Stimulated activated CD4-positive, alpha-beta T cell treated with anti-CD3 and anti-CD28 coated beads, Interleukin-15, amount 100 ng/mL, for 1 hour (primary cell): ENCODE measurements at places on chromosomes 7 and 10.

DNA sequence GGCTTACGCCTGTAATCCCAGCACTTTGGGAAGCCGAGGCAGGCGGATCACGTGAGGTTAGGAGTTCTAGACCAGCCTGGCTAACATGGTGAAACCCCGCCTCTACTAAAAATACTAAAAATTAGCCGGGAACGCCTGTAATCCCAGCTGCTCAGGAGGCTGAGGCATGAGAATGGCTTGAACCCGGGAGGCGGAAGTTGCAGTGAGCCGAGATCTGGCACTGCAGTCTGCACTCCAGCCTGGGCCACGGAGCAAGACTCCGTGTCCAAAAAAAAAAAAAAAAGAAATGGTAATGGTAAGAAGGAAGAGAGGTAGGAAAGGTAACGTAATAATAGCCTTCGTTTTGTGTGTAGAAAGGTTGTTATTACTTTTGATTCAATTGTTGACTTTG, 1.2 kb downstream of the HSPA14 start:
- DNase-seq = no peak

- peak; percentile 28 for DNase-seq
Measured at GRCh38 chr10:11164803-11165590, 147.3 kb downstream of the CELF2 start.

GRCh38 chr10:95758351-95759025, 2.5 kb downstream of the ENTPD1 start:
- DNase-seq = no peak

- no peak for DNase-seq
Measured at GRCh38 chr10:94217411-94217810, 145.3 kb downstream of the NOC3L start.

- no peak for DNase-seq
Measured at GRCh38 chr10:52420656-52421055, 106.6 kb downstream of the DKK1 start.

GRCh38 chr10:132104471-132105301, 38.9 kb downstream of the JAKMIP3 start:
- DNase-seq = no peak

DNA sequence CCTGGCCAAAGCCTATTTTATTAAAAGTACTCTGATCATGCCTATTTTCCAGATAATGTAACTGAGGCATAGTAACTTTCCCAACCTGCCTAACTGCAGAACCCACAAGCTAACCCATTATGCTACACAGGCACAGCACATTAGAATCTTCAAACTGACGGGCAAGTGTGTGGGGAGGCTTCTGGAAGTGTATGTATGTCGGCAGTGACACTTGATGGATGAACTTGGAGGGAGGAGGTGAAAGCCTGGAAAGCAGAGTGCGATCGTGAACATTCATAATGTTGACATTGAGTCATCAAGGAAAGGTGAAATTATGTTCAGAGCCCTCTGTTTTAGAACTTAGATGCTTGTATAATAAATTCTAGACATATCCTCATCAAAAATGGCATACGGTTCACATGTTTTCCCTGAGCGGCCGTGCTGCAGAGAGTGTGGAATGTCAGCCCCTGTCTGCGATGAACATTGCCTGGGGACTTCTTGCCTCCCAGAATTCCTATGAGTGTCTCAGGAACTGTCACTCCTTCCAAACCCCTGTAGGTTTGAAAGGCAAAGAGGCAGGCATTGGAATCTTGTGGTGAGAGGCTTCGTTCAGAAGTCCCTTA, 102.4 kb downstream of the SLIT1 start:
- no peak for DNase-seq

DNA sequence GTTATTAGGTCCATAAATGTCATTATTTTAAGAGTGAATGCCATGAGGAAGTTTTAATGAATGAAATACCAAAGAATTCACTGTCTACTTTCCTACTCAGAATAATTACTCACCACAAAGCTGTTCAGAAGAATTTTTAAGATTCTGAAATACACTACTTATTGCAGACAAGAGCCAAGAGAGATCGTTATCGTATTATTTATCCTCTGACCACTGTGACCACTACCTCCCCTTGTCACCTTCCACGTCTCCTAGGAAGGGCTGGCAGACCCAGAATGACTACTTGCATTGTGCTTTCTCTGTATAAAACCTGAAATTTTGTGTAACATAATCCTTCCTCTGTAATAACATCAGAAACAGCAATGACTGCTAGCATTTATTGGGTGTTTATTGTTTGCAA, 81.9 kb downstream of the ABCB5 start:
- DNase-seq = no peak

- DNase-seq = no peak
Measured at GRCh38 chr10:131949041-131949862, 32.5 kb downstream of the BNIP3 start.

DNA sequence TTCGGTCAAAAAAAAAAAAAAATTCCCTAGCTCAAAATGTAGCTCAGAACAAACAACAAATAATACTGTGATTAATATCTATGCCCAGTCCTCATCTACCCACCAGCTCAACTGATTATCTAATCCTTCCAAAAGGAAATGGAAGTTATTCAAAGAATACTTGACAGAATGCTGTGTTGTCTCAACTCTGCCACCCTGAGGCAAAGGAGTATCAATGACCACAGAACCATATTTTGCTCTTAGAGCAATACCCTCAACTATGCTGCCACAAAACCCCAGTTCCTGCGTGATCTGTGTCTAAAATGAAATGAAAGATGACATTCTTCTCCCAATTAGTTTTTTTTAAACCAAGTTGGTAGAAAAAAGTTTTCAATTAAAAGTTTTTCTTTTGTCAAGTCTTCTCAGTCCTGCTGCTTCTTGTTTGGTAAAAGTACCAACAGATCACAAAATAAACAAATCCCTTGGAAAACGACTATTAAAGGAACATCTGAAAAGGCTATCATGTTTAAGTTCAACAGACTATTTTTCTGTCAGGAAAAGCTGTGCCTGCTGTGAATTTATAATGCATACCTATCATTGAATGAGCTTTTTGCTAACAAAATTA, 21.6 kb downstream of the RBM28 start:
- no peak for DNase-seq

GRCh38 chr10:110885932-110886674, 14.4 kb downstream of the PDCD4 start:
- no peak for DNase-seq

DNA sequence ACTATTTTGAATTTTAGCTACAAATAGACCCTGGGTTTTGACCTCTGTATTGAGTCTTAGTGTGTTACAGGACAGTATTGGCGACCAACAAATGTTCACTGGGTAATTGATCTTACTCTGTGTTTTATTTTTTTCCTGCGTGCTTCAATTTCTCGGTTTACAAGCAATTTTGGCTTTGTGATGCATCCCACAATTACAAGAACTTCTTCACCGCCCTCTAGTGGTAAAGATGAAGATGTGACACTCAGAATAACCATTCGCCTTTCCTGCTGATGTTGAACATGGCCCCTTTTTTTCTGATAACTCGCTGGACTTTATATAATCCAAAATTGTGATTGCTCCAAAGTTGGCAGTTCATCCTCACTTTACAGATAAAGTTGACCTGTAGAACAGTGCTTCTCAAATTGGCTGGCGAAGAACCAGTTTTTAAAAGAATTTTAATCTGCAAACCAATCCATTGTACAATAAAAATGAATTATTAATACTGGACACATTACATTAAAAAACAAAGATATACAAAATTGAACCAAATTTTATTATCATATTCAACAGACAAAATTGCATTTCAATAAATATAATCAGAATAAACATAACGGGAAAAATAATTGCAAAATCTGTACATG, 20.2 kb upstream of the SMC3 start:
- DNase-seq = no peak

GRCh38 chr7:15016766-15017165, 114.2 kb upstream of the DGKB start:
- no peak for DNase-seq

DNA sequence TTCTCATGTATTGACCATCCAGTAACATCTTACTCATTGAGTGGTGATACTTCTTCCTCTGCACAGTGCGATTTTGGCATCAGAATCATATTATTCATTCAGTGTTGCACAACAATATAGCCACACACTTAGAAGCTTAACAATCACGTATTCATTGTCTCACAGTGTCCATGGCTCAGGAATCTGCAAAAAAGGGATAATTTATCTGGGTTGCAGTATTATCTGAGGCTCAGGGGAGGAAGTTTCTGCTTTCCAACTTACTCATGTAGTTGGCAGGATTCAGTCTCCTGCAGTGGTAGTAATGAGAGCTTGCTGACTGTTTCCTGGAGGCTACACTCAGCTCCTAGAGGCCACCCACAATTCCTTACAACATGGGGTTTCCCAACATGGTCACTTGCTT, 803.6 kb downstream of the SORCS1 start:
- no peak for DNase-seq

DNA sequence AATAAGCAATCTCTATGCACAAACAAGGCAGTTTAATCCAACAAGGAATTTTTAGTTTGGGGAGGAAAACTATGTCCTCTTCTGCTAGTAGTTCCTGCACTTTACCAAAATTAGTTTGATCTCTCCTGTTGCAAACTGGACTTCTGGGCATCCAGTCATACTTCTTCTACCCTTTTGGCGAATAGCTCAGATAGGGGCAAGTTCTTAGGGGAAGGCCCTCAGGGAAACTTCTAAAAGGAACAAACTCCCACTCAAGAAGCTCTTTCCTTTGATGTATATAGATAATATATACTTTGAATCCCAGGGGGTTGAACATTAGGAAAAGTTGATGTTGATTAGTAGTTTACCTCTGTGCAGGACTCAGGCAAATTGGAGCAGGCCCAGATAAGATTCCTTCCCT, 21.5 kb upstream of the PPP1R17 start:
- no peak for DNase-seq

GRCh38 chr7:154427533-154427932, 375.3 kb downstream of the DPP6 start:
- DNase-seq = no peak

DNA sequence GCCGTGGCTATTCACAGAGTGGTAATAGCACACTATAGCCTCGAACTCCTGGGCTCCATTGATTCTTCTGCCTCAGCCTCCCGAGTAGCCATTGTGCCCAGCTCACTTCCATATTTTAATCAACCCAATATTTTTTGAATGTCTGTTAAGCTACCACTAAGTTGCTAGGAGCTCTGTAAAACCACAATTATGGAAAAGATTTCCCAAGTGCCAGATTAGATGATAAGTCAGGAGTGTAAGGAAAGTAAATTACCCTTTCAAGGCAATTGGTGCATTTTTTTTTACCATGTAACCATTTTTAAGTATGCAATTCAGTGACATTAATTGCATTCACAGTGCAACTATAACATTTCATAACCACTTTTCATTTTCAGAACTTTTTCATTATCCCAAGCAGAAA, 87.5 kb upstream of the GATAD1 start:
- no peak for DNase-seq

GRCh38 chr7:122987463-122987862, 8.0 kb downstream of the TAS2R16 start:
- DNase-seq = no peak

DNA sequence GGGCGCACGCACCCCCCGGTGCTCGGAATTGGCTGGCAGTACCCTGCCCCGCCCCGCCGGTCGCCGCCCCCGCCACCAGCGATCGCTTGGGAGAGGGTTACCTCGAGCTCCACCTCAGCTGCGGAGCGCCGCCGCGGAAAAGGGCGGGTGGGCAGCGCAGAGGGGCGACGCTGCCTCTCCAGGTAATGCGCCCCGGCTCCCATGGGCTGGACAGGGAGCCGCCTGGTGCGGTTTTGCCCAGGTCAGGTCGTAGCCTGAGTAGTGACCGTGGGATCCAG, 1.3 kb downstream of the PFKFB3 start:
- peak; percentile 33 for DNase-seq

DNA sequence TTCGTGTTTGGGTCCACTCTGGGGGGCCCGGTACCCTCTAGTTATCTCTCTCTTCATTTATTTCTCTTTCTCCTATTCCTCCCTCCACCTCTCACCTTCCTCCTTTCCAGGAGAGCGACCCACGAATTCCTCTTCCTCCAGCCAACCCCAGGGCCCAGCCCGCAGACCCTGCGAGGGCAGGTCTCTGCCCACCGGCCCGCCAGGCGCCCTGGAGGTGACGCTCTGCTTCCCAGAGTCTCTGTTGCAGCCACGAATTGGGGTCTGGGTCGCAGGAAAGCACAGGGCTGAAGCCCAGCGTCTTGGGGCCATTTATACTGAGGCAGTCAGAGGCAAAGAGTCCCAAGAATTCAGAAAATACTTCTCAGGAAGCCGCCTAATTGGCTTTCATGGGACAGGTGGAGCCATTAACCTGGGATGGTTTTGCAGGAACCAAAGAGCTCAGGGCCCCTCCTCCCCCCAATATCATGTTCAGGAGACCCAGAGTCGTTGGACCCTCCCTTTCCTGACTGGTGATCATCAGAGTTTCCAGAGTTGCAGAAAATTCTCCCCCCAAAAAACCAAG, 2.7 kb upstream of the EN2 start:
- no peak for DNase-seq

GRCh38 chr10:21315645-21316220, 209.7 kb downstream of the SKIDA1 start:
- no peak for DNase-seq
